Activated effector memory CD4-positive, alpha-beta T cell treated with anti-CD3 and anti-CD28 coated beads, Interleukin-2, amount 50 U/mL, for 16 hours (primary cell): ENCODE measurements at places on chromosomes 16 and 17.

DNA sequence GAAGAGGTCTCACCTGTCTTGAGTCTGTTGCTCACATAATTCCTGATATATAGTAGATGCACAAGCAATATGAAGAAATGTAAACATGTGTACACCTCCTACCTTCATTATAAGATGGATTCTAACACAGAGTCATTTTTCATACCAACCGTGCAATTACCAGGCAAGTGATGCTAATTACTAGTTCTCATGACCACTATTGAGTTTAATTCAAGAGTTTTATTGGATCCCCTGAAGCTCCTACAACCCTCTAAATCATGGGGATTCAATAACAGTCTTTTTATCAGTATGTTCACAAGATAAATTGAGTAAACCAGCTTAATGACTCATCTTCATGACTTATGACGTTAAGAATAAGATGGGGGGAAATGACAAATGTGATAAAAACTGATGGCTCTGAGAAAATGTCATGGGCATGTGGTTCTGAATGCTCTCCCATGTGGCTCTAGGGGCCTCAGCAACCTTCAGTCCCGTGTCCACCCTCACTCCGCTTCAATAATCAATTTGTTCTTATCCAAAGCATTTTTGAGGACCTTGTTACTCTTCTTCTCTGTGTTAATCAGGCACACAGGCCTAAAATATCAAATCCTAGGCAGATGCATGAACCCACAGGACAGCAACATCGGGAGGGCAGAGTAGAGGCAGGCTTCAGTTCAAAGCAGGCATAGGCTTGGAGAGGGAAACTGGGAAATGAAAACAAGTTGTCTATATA is 42.8 kb downstream of the PRAC1 start:
- no peak for DNase-seq

DNA sequence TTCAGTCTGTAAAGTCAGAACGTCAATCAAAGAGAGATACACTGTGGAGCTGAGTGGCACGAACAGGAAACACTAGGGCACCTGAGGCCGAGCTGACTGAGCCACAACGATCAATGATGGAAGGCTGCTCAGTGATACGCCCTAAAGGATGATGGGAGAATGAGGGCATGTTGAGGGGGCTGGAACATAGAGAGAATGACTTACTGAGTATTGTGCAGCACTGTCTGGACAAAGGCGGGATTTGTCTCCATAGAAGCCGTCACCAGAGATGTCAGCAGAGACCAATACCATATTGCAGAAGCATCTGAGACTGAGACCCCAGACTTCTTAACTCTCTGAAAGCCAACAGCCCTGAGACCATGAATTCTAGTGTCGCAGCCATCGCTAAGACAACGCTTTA is 33.4 kb downstream of the ZZEF1 start:
- DNase-seq: no peak

DNA sequence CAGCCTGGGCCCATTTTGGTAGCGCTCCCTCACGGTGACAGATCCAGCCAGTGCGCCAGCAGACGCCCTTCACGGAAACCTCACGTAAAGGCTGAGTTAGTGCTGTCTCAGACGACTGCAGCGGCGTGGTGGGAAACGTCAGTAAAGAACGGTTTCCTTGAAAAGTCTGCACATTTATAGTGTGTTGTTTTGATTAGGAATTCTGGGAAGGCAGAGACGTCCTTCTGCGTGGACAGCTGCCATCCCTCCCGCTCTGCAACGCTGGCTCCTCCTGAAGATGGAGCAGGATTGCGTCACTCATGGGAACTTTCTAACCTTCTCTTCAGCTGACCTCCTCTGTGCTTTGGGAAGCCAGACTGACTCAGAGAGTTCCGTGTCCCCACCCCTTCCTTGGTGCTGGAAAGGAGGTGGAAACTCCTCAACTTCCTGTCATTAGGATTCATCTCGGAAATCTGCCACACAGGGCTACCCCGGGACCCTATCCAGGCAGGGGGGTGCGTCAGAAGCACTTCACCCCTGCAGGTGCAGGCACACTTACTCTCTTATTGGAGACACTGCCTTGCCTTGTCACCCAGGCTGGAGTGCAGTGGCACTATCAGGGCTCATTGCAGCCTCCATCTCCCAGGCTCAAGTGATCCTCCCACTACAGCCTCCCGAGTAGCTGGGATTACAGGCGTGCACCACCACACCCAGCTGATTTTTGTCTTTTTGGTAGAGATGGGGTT is 24.3 kb upstream of the CRISPLD2 start:
- no peak for DNase-seq

GRCh38 chr16:50683689-50684374 is 2.7 kb upstream of the SNX20 start:
- peak; percentile 84 for DNase-seq

- DNase-seq: no peak
Measured at GRCh38 chr16:87831421-87832136, 37.7 kb downstream of the SLC7A5 start.

DNA sequence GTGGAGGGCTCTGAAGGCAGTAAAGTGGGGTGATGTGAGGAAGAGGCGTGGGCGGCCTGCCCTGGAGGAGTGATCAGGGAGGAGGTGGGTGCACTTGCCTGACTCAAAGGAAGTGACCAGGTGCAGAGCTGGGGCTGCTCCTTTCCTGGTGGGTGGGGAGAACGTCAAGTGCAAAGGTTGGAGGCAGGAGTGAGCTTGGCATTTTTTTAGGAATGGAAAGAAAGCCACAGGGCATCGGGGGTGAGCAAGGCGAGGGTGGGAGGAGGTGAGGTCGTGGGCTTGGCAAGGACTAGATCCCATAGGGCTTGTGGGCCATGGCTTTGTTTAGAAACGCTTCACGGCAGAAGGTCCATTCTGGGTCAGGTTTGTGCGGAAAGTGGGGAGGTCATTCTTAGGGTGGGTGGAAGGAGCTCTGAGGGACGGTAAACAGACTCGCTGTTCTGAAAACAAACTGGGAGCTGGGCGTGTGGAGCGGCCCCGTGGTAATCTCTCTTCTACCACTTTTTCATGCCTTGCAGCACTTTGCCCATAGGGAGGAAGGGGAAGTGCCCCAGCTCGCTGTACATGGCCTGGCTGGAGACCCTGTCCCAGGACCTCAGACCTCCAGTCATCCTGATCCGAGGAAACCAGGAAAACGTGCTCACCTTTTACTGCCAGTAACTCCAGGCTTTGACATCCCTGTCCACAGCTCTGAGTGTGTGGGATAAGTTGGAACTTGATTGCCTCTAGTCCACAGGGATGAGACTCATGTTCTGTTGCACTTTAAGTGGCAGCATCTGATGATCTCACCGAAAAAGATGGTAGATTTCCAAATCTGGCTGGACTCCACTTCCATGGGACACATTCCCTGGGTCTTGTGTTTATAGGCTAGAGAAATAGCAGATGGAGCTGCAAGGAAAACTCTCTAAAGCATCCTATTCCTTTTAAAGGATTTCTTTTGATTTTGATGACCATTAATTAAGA is 18.9 kb upstream of the HERPUD1 start:
- DNase-seq: no peak

GRCh38 chr16:57527610-57528360 is 8.6 kb downstream of the CCDC102A start:
- no peak for DNase-seq

DNA sequence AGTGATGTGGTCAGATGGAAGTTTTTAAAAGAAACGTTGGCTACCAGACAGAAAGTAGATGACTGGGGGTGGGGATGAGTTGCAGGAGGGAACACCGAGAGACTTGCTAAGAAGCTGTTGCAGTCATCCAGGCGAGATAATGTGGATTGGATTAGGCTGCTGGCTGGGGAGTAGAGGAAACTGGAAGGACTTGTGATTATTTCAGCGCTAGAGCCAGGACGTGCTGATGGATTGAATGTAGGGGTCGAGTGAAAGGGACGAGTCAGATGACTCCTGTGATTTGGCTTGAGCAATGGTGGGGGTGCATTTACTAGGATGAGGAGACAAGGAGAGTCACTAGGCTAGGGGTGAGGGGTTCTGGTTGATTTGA is 88.5 kb downstream of the CLEC16A start:
- DNase-seq: no peak

GRCh38 chr17:4587803-4588202 is 3.5 kb downstream of the SMTNL2 start:
- no peak for DNase-seq

DNA sequence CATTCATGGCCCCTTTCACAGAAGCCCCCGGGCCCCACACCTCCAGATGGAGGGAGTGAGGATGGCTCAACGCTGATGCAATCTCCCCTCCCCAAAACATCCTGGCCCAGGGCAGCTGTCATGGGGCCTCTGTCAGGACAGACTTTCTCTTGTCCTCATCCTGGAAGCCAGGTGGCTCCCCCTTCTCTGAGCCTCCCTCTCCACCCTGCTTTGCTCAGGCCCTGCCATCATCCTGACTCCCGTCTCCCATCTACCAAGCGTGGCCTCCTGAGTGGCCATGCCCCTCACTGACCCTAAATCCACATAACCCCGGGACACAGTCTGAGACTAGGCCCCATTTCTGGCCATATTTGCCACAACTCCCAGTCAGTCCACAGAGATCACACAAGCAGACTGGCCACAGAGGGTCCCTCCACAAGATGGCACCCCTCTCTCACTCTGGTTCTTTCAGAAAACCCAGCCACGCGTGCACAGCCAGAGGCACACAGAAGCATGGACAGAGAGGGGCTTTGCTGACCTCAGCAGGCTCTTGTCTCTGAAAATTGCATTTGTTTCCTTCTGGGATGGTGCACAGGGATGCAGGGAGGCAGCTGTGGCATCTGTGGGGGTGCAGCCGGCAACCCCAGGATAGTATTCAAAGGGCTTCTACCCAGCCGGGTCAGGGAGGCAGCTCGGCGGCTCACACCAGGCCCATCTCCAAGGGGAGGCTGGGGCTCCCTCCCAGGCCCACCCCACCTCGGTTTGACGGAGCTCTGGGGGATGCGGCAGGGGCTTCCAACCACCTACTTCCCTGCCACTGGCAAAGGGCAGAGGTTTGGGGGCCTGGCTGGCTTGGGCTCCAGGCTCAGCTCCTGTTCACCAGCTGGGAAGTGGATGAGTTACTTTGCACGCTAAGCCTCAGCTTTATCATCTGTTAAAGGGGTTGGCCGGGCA is 16.9 kb downstream of the DOC2B start:
- DNase-seq: no peak

- no peak for DNase-seq
Measured at GRCh38 chr17:17888821-17889220, 52.0 kb upstream of the SREBF1 start.

DNA sequence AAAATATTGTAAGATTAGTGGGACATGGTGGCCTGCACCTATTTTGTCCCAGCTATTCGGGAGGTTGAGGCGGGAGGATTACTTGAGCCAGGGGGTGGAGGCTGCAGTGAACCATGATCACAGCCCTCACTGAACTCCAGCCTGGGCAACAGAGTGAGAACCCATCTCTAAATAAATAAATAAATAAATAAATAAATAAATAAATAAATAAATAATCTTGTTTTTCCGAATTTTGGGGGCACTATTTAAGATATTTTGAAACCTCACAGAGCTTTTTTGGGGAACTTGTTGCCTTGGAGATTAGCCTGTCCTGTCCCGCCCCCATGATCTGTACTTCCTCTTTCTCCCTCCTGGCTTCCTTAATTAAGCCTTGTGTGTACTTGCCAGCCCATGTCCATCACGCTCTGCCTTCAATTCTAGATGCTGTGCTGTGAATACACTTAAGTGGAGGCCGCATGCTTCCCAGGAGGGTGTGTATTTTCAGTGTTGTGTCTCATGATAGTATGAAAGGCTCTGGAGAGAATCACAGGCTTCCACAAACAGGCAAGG is 4.4 kb downstream of the LGALS9 start:
- no peak for DNase-seq

DNA sequence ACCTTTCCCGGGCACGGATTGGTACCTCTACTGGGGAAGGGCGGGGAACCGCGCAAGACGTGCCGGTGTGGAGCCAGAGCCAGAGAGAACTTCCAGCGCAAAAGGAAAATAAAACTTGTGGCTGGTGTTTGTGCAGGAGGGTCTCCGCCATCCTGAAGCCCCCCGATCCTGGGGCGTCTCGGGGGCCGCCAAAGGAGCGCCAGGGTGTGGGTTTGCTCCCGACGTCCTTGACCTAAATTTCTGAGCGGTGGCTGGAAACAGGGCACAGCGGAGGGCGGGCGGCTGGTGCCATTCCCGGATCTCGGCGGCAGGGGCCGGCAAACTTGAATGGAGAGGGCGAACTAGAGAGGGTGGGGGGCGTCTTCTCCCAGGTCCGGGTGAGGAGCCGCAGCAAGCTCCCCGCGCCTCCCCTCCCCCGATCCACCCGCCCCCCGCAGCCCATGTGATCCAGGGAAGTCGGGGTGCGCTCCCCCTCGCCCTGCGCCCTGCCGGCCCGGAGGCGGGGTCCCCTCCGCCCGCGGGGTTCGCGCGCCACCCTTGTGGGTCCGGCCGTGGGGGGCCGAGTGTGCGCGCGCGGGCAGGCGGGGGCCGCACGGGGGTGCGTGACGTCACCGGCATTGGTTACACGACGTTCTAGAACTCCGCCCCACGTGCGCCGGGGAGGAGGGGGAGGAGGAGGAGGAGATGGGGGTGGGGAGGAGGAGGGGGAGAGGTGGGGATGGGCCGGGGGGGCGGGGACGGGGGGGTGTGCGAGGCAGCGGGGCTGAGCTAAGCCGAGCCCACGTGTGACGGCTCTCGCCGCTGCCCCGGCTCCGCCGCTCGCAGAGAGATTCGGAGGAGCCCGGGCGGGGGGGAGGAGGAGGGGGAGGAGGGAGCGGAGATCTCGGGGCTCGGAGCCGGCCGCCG is at the start of gene MSI2:
TSS of gene MSI2 (plus strand) at position 748 of the 906 bp plus-strand sequence. CDS start 220 bp downstream, outside the sequence.
- peak; percentile 97 for DNase-seq

DNA sequence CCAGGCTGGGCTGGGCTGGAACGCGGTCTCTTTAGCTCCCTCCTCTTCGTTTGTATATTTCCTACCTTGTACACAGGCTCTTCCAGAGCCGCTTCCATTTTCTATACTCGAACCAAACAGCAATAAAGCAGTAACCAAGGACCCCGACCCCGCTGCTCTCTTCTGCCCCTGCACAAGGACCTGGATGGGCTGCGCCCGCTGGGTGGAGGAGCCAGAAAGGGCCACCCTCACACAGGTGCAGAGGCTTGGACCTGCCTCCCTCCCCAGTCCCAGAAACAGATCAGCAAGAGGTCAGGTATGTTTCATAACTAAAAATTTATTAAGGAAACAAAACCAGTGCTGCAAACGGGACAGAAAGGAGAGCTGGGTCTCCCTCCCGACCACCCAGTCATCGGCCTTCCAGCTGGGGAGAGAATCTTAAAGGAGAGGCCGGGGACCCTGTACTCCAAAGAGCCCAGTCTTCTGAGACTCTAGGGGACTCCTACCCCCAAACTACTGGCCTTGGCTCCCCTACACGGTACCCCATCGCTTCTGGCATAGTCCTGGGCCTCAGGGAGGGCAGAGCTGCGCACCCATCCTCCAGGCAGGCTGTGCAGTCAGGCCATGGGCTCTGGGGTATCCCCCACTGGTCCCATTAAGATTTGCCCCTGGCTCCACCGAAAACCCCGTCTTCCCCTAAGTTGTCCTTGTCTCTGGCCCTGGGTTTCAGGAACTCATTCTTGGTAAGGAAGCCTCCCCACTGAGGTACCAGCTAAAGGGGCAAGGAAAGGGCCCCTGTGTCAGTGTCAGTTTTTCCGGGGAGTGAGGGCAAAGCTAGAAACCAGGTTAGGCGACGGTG is 4.9 kb downstream of the HIC1 start:
- no peak for DNase-seq

GRCh38 chr17:8728251-8728938 is 16.2 kb downstream of the CCDC42 start:
- no peak for DNase-seq
